ENCODE measurements at places on chromosomes 7 and 10.

GRCh38 chr7:68425377-68425776 lies 1172.9 kb upstream of the AUTS2 start:
- no peak for DNase-seq

DNA sequence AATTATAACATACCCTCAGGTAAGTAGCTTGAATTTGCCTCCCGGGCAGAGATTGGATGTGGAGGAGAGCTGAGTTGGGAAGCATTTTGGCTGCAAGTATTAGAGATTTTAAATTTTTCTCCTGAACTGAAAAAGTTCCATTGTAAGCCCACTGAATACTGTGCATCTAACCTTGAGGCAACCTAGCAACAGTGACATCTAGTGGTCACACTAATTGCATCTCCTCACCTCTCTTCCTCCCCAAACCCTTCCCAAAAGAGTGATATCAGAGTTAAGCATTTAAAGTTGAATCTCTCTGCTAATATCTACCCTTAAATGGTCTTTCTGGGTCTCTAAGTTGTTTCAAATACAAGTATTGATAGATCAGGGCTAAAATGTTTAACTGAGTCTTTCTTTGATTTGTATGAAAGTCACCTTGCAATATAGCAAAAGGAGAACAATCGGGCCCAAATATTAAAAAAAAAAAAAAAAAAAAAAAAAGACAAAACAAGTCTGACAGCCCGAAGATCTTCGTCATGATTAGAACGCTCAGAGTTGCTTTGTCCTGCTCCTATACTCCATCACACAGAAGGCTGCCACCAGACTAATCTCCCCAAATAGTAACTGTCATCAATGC lies 40.4 kb upstream of the DLX5 start:
- no peak for DNase-seq

GRCh38 chr10:50851884-50852671 lies 33.3 kb downstream of the A1CF start:
- DNase-seq, result no peak

GRCh38 chr7:19408706-19409220 lies 263.5 kb upstream of the FERD3L start:
- no peak for DNase-seq

- DNase-seq, result peak; percentile 58
These were observed at the start of gene AKAP9 for GRCh38 chr7:91940572-91941341. Gene AKAP9 (plus strand): TSS chr7:91940862. CDS start chr7:91941100, 238 bp downstream.

GRCh38 chr7:134129856-134130523 lies 2.9 kb downstream of the LRGUK start:
- no peak for DNase-seq

DNA sequence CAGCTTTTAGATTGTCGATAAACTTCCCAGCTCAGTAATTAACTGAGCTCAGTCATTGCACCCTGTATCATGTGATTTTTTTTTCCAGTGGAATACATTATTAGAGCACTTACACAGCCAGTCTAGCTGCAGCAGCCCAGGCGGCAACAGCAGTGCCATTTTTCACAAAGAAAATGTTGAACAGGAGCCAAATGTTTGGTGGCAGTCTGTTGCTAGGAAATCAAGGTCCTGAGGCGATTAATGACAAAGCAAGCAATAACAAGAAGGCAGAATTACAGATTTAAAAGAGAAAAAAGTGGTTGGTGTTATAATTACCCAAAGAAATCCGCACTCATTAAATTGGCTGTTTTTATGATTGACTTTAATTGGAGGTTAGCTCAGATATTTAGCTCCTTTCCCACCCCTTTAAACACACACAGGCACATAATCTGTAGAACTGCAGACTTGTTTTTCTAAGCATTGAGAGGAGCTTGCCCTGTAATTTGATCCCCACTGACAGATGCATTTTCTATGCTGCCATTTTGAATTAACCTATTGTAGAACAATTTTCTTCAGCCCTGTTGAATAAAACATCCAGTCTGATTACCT lies 267.4 kb downstream of the ADK start:
- no peak for DNase-seq

GRCh38 chr10:52984169-52984568 lies 211.6 kb upstream of the MBL2 start:
- DNase-seq, result no peak

GRCh38 chr10:28985137-28985885 lies 303.6 kb upstream of the LYZL1 start:
- no peak for DNase-seq

DNA sequence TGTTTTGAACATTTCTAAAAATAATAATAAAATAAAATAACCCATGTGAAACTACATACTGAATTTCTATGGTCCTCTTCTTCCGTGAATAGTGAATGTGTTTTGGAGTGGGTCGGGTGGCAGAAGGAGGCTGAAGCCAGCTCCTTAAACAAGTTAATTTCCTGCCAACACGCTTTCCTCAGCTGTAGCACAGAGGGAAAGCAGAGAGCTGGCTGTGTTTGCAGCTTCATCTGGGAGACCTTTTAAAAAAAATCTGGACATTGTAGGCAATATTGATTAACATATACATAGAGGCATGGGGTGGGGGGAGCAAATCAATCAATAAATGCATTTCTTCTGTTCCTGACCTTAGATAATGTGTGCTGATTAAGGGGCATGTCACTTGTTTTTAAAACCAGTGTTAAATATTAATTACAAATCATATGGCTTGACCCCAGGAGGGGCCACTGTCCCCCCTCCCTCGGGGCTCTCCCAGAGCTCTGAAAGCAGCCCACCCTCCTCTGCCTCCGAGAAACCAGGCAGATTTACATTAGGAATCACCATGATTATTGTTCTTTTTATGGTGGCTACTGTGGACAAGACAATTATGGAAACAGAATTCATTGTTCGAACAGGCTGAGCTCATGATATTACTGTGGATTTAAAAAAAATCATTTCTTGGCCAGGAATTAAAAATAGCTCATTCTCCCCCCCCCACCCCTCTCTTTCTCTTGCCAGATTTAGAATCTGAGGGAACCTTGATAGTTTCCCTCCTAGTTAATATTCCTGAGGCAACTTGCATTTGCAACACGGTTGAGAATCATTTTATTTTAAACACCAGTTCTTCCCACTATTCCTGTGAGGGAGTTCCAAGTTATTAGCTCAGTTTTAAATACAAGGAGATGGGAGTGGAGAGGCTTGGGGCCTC lies 100.5 kb upstream of the CARD11 start:
- DNase-seq, result no peak

DNA sequence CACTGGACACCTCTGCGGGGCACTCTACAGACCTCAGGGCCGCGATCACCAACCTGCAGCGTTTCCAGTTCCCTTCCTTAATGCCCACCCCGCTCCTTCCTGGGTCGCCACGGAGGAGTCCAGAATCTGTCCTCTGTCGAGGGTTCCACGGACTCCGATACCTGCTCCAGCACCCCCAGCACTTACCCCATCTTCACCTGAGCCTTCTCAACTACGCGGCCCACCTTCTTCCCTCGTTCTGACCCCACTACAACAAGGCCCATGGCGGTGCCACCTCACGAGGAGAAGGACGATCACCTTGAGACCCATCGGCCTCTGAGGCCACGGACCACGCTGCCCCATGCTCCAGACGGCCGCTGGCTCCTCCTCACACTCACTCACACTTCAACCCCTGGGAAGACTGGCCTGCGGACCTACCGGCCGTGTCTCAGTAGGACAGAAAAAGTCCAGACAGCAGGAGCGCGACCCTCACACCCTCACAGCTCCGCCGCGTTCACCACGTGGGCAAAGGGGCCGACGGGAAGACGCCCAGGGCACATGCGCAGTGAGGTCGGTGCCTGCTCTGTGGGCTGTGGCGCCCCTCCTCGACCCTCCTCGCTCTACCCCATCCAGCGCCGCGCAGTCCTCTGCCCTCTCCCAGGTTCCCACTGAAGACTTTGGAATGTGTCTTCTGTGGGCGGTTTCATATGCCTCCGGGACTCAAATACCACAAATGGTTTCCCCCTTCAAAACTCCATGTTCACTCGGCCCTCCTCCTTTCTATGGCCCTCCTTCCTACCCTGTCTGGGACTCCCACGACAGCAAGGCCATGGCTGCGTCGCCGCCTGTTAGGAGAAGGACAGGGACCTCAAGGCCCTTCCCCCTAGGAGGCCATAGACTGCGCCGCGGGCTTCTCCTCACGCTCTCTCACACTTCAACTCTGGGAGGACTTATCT lies 193.9 kb upstream of the PHF14 start:
- no peak for DNase-seq

GRCh38 chr7:117495308-117495707 lies 15.5 kb downstream of the CFTR start:
- no peak for DNase-seq

GRCh38 chr10:125062227-125062913 lies 98.0 kb downstream of the CTBP2 start:
- DNase-seq, result no peak

DNA sequence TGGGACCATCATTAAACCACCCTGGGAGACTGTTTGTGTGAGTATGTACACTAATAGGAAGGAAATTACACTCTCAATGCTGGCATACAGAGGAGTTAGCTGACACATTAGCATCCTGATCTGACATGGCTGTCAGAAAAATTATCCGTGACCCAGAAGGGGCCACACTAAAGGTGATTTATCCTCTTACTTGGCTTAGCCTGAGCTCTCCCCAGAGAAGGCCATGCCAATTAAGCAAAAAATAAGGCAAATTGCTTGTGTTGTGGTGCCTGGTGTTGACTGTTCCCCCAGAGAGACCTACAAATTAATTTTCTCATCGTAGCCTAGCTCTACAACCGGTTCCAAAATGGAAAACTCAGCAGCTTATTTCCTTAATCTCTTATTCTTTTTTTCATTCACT lies 992.3 kb downstream of the KCNMA1 start:
- no peak for DNase-seq

- DNase-seq, result no peak
These were observed 11.9 kb downstream of the THAP5 start for GRCh38 chr7:108557617-108558016.

- no peak for DNase-seq
These were observed 22.6 kb upstream of the ABLIM1 start for GRCh38 chr10:114680543-114681117.

GRCh38 chr7:121385800-121386179 lies 10.3 kb downstream of the FAM3C start:
- no peak for DNase-seq

DNA sequence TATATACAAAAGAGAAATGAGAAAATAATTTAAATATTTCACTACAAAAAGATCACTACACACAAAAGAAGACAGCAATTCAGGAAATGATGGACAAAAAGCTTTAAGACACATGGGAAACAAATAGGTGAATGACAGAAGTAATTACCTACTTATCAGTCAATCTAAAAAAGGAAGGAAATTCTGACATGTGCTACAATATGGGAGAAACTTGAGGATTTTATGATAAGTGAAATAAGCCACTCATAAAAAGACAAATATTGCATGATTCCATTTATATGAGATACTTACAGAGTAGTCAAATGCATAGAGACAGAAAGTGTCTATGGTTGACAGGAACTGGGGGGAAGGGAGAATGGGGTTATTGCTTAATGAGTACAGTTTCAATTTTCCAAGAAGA lies 339.2 kb downstream of the CALN1 start:
- no peak for DNase-seq

- DNase-seq, result no peak
These were observed 2.6 kb downstream of the STK31 start for GRCh38 chr7:23712368-23713284.

DNA sequence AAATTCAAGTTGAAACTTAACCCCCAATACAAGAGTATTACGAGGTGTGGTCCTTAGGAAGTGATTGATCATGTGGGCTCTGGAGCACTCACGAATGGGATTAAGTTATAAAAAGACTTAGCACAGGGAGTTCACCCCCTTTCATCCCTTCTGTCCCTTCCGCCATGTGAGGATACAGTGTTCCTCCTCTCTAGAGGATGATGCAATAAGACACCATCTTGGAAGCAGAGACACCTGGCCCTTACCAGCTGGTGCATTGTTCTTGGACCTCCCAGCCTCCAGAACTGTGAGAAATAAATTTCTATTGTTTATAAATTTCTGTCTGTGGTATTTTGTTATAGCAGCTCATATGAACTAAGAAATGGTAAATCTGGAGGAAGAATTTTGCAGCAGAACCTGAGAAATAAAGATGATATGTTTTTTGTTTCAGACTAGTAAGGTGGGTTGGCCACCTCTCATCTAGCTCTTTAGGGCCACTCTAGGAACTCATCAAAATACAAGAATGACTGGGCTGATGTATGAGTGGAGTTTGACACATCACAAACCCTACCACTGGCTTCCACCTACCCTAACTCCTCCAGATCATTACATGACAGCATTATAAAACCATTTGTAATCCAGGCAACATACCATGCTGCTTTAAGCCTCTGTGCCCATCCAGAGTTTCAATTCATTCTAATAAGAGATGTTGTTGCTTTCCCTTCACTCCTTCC lies 22.4 kb downstream of the SLC26A5 start:
- no peak for DNase-seq

DNA sequence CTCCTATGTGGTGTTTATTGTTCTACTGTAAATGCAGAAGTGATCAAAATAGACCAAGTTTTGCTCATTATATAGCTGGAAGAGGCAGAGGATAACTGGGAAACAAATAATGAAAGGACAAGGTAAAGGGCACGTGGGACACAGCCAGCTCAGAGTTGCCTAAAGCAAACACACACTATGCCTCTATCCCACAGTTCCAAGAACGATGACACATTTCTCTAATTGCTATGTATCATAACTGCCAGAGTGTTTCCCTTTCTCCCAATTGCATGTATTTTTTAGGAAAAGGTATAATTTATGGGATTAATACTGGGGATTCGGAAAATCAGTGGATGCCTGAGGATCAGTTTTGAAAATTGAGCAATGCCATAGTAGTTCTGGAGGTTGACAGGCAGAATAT lies 49.0 kb downstream of the CCDC71L start:
- no peak for DNase-seq

- no peak for DNase-seq
These were observed 177.9 kb upstream of the PLXDC2 start for GRCh38 chr10:19638182-19638895.

- DNase-seq, result no peak
These were observed 65.6 kb downstream of the PTEN start for GRCh38 chr10:87928996-87929395.

GRCh38 chr7:54544527-54545240 lies 2.5 kb downstream of the VSTM2A start:
- no peak for DNase-seq

GRCh38 chr10:78630944-78631838 lies 437.6 kb upstream of the ZMIZ1 start:
- no peak for DNase-seq

- no peak for DNase-seq
These were observed 35.2 kb upstream of the NANOS1 start for GRCh38 chr10:118994321-118994720.
